Stimulated activated CD4-positive, alpha-beta T cell treated with anti-CD3 and anti-CD28 coated beads, Interleukin-4, amount 100 ng/mL, for 4 hours (primary cell): ENCODE measurements at places on chromosomes 12 and 14.
A peak's percentile ranks its signal among the peaks of the same experiment; 100 is the strongest.

- no peak for DNase-seq
These were observed 201.0 kb upstream of the AMIGO2 start for GRCh38 chr12:47280543-47281300.

- DNase-seq, result no peak
These were observed 198.5 kb downstream of the SOX5 start for GRCh38 chr12:23750923-23751322.

GRCh38 chr12:99250091-99250490, 397.5 kb upstream of the GARIN6 start:
- no peak for DNase-seq

DNA sequence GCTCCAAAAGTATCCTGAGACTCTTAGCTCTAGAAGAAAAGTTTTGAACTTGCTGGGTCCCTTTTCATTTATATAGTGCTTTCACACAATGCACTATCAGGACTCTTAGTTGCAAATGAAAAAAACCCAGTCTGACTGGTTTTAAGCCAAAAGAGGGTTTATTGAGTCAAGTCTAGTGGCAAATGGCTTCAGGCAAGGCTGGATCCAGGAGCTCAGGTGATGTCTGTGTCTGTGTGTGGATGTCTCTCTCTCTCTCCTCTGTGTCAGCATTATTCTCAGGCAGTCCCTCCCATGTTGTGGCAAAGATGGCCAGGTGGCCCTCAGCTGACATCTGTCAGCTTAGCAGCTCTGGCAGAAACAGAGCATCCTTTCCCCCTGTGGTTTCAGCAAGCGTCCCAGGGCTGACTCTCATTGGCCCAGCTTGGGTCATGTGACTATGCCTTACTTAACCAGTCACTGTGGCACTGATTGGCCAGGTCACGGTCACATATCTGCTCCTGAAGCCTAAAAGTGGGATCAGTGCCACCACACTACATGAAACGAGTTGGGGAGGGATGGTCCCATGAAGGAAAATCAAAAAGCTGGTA, 6.2 kb downstream of the TMEM120B start:
- DNase-seq, result no peak

GRCh38 chr12:118689793-118690192, 291.5 kb upstream of the SRRM4 start:
- DNase-seq, result no peak

DNA sequence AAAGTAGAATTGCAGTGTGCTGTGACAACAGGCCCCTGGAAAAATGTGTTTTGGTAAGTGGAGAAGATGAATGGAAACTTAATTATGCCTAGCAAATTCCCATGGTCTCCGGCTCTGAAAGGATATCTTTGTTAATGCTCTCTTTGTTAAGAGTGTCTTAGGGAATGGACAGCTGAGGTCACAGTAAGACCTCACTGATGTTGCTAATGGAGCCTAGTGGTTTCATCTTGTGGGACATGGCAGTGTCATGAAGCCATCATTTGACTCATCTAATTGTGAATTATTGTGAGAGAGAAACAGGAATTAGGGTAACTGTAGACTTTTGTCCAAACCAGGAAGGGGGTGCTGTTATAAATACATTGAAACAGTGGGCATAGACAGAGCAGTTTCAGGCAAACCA, 330.3 kb downstream of the TMTC2 start:
- DNase-seq, result no peak

DNA sequence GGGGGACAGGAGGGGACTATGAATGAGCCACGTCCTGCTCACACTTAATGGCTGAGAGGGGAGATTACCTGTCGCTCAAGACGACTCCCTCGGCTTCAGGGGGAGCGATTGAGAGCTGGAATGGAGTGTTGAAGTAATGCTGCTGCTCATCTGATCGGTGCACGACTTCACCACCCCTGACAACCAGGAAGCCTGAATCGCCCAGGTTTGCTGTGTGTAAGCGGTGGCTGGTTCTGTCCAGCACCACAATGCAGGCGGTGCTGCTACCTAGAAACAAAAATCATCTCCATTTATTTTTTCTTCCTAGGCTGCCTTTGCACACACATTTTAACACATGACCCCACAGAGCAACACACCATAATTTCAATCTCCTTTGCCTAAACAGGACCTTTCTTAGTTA, 37.3 kb downstream of the PPTC7 start:
- DNase-seq, result no peak

- peak; percentile 78 for DNase-seq
These were observed 4.9 kb downstream of the ZBTB39 start for GRCh38 chr12:57001448-57001906.

DNA sequence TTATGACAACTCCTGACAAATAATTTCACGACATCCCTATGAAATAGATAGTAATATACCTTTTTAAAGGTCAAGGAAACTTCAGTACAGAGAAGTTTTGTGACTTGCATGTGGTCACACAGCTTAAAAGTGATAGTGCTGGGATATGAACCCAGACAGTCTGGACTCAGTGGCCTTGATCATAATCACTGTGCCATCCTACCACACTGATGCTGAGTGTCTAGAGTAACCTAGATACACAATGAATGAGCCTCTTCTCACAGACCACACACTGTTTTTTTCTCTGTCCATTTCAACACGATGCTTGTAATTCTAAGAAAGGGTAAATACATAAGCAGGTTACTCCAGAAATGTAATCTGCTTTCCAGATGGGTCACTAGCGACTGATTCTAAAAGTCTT, 88.2 kb downstream of the SYNE2 start:
- DNase-seq, result no peak

- no peak for DNase-seq
These were observed 431.2 kb upstream of the FBXO33 start for GRCh38 chr14:39863441-39863840.

GRCh38 chr12:55972911-55973598, 823 bp upstream of the RAB5B start:
- no peak for DNase-seq

DNA sequence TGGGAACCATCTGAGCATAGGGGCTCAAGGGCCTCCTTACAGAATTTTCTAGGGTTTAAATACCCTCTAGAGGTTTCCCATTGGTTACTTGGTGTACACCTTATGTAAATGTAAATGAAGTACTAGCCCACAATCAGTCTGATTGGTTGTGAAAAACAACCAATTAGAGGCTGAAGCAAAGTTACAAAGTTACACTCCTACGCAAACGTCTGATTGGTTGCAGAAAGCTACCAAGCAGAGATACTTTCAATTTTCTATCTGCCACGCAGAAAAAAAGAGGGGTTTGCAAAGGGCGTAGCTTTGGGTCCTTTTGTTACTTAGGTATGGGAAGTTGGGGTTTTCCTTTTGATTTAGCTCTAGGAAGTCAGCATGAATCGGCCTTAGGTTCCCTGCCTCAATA, 1.8 kb upstream of the TMEM19 start:
- no peak for DNase-seq

GRCh38 chr12:101110866-101111265, 99.2 kb downstream of the SLC5A8 start:
- no peak for DNase-seq

GRCh38 chr12:124515981-124516380, 51.4 kb downstream of the NCOR2 start:
- no peak for DNase-seq

DNA sequence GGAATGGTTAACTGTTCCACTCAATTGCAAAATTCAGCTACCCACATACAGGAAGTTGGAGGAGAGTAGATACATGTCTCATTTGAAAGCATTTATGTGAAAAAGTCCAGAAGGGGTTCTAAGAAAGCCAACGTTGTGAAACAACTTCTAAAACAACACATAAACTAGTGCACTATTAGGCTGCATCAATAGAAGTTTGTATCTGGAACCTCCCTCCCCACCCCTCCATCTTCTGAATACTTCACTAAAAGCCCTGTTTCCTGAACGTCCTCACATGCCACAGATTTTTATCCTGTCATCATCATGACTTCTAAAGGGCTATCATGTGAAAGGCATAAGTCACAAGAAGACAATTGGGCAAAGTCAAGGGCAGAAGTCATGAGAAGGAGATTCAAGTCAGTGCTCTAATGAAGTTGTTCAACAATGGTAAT, 5.5 kb downstream of the KRT79 start:
- DNase-seq, result no peak

DNA sequence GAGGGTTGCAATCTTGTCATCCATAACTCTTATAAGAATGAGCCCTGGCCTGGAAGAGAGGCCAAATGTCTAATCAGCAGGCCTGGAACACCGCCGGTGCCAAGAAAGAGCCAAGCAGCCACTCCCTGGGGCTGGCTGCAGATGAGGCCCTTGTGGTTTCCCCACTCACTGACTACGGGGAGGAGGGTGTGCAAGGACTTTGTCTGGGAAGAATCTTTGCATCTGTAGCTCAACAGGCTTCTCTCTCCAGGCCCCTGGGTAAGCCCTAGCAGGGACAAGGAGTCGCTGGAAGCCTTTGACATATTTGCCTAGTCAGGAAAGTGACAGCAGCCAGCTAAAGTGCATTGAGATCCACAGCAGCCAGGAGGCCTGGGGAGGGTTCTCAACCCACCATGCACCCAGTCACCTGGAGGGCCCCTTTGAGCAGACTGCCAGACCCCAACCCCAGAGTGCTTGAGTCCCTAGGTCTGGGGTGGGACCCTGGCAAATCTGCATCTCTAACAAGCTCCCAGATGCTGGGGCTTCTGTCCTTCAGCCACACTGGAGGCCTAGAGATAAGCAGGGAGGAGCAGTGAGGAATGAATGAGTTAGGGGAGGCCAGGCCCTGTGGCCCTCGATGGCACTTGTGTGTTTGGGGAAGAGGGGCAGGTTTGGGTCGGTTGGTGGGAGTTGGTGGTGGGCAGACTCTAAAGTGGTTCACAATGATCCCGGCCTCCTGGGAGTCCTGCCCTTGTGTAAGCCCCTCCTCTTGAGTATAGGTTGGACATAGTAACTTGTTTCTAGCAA, 13.9 kb upstream of the LRTM2 start:
- no peak for DNase-seq

- no peak for DNase-seq
These were observed 67.7 kb downstream of the STAB2 start for GRCh38 chr12:103654816-103655215.

DNA sequence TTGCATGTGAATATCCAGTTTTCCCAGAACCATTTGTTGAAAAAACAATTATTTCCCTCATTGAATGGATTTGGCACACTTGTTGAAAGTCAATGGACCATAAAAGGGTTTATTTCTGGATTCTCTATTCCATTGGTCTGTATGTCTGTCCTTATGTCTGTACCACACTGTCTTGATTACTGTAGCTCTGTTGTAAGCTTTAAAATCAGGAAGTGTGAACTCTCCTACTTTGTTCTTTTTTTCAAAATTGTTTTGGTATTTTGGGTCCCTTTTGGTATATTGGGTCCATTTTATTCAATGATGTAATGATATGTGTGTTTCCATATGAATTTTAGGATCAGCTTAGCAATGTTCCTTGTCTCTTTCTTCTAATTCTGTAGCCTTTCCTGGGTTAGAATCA, 64.8 kb downstream of the PPP2R5C start:
- no peak for DNase-seq

GRCh38 chr14:100640471-100641273, 53.5 kb upstream of the BEGAIN start:
- peak; percentile 54 for DNase-seq

- DNase-seq, result no peak
These were observed 165.9 kb upstream of the OTX2 start for GRCh38 chr14:56976211-56976610.

- no peak for DNase-seq
These were observed 33.6 kb downstream of the CEP83 start for GRCh38 chr12:94426049-94426448.

- DNase-seq, result no peak
These were observed 502.4 kb upstream of the ATP2B1 start for GRCh38 chr12:90211017-90211416.

GRCh38 chr12:110107369-110108281, 16.5 kb upstream of the IFT81 start:
- no peak for DNase-seq

GRCh38 chr12:120115066-120115465, 1.5 kb downstream of the RAB35 start:
- DNase-seq, result no peak

DNA sequence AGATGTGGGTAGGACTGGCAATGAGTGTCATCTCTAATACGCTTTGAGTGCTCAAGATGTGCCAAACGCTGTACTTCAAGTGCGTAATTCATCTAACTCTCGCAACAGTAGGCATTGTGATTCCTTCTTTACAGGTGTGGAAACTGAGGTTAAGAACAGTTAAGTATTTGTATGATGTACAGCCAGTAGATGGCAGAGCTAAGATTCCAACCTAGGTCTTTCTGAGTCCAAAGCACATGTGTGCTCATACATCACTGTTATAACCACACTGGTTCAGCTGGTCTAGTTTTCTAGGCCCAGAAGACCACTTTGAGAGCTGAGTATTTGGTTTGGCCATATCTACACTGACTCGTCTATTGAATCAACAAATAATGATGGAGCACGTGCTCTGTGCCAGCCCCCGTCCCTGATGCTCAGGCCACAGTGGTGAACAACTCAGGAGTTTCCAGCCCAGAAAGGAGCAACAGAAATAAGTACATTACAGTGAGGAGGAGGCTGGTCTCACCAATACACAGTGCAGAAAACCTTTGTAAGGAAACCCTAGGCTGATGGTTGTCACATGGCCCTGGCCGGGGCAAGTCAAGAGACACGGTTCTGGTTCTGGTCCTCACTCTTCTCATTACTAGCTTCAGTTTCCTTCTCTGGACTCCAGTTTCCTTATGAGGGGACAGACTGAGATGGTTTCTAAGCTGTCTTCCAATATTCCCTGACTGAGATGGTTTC, 69.3 kb upstream of the SCN8A start:
- no peak for DNase-seq

GRCh38 chr12:111991946-111992345, 21.0 kb downstream of the TMEM116 start:
- DNase-seq, result no peak

- no peak for DNase-seq
These were observed 1.4 kb downstream of the TNS2 start for GRCh38 chr12:53051058-53051880.

GRCh38 chr12:41228066-41228820, 40.1 kb downstream of the PDZRN4 start:
- DNase-seq, result no peak

GRCh38 chr12:54378796-54379397, 5.6 kb downstream of the ZNF385A start:
- no peak for DNase-seq

DNA sequence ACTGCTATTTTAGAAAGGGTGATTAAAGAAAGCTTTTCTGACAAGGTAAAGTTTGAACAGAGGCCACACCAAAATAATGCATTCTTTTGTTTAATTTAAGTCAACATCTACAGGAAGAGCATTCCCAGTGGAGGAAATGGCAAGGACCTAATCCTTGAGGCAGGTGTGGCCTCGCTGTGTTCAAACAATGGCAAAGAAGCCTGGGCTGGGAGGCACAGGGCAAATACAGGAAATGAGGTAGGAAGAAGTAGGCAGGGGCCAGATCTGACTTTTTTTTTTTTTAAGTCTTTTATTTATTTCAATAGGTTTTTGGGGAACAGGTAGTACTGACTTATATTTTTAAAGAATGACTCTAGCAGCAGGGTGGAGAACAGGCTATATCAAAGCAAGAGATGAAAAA, 53.5 kb downstream of the ARMH4 start:
- no peak for DNase-seq

DNA sequence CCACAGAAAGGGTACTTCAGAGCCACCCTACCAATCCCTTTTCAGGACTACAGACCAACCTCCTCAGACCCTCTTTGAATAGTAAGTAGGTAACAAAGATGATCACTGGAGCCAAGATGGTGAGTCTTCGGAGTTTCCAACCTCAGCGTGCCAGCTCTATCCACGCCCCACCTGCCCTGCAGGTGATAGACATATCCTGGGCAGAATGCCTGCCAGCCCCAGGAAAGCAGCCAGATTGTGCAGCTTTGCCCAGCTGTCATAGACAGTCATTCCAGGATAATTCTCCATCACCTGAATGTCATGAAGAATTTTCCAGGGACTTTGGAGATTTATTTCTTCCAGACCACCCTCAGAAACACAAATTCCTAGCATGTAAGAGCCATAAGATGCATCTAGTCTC, 434.4 kb downstream of the RGS6 start:
- no peak for DNase-seq
